ENCODE measurements at places on chromosomes 12 and 14. TPM values are rescaled to one million over a fixed set of nuclear protein-coding genes. Genes with fewer than 3 reads are reported as not detected.
A peak's percentile ranks its signal among the peaks of the same experiment; 100 is the strongest.

DNA sequence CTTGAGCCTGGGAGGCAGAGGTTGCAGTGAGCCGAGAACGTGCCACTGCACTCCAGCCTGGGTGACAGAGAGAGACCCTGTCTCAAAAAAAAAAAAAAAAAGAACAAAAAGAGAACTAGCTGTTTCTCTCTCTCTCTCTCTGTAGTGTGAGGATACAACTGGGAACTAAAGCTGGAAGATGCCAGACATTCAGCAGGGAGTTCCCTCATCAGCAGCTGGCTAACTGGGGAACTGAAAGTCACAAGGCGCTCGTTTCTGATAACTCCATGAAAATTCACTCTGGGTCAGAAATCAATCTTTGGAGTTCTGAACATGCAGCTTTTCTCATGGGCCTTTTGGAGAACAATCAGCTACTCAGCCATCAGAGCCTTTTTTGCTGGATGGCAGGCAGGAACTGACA lies 43.5 kb upstream of the MAP1LC3B2 start:
- no peak for DNase-seq
- H3K4me3 ChIP-seq, result no peak overlapping the region

The SPATA7 gene
- 1.5 TPM for polyA plus RNA-seq

GRCh38 chr12:44428825-44429224 lies 447.3 kb downstream of the NELL2 start:
- no peaks in the 10 kb centered on the region for H3K36me3 ChIP-seq
- no peak overlapping the region for H3K4me3 ChIP-seq
- no peak overlapping the region for H3K27ac ChIP-seq
- H3K4me1 ChIP-seq, result no peaks in the 10 kb centered on the region
- no peaks in the 10 kb centered on the region for H3K27me3 ChIP-seq

- no peaks in the 10 kb centered on the region for H3K27me3 ChIP-seq
- no peak overlapping the region for H3K4me3 ChIP-seq
- H3K4me1 ChIP-seq, result no peaks in the 10 kb centered on the region
- H3K36me3 ChIP-seq, result peaks cover 16% of the 10 kb centered on the region
- no peak for DNase-seq
Measured at GRCh38 chr12:106342397-106343213, 14.9 kb upstream of the POLR3B start.

DNA sequence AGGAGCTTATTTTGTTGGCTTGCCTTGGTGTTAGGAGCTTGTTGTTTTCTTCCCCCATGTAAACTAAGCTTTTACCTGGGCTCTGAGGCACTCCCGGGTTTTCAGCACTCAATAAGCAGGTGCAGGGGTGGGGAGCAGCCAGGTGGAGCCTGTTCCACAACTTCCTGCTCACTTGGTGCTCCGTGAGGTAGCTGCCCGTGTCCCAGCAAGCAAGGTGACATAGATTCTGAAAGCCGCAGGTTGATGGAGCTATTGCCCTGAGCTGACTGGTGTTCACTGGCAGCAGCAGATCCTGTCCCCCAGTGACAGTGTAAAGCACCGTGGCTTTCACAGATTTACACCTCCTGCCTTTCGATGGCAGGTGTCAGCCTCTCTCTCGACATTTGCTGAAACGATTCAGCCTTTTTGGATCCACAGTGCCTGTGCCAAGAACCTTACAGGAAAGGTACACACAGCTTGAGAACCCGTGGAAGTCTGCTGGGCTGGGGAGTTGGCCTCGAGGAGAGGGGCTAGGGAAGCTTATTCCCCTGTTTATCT lies 295.7 kb upstream of the FKBP4 start:
- H3K36me3 ChIP-seq, result no peaks in the 10 kb centered on the region
- H3K4me1 ChIP-seq, result peaks cover 17% of the 10 kb centered on the region
- peak; percentile 6 for DNase-seq
- H3K4me3 ChIP-seq, result no peak overlapping the region
- H3K27ac ChIP-seq, result no peak overlapping the region

DNA sequence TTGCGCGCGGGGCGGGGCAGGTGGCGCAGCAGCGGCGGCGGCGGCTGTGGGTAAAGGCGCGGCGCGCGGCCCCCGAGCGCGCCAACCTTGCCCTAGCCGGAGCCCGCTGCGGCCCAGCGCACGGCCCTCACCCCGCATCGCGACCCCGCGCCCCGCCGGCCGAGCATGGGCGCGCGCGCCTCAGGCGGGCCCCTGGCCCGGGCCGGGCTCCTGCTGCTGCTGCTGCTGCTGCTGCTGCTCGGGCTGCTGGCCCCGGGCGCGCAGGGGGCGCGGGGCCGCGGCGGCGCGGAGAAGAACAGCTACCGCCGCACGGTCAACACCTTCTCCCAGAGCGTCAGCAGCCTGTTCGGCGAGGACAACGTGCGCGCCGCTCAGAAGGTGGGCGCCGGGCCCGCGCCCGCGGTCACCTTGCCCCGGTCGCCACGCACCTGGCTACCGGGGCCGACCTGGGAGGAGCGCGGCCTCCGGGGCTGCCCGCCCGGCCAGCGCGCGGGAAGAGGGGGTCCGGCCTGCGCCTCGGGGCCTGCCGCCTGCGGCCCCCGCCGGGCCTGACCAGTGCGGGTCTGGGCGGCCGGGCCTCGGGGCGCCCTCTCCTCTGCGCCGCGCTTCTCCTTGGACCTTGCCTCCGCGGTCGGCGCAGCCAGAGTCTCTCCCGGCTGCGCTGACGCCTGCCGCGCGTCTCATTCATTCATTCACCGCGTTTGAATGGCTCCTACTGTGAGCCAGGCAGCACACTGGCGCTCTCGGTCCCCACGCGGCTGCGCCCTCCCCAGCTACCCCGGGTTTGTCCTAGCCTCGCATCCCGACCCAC lies at the start of gene BRI3BP:
BRI3BP (plus strand) TSS at position 20 of the 811 bp plus-strand sequence; CDS start at position 166, 146 bp downstream.
- no peaks in the 10 kb centered on the region for H3K36me3 ChIP-seq
- H3K27me3 ChIP-seq, result peaks cover 4% of the 10 kb centered on the region
- H3K27ac ChIP-seq, result peak within 1 kb of the TSS; percentile 79
- no peak for DNase-seq
- peaks cover 31% of the 10 kb centered on the region for H3K4me1 ChIP-seq

GRCh38 chr12:20588042-20588441 lies 107.1 kb upstream of the SLCO1C1 start:
- DNase-seq, result no peak
- H3K4me1 ChIP-seq, result no peaks in the 10 kb centered on the region
- H3K27ac ChIP-seq, result no peak overlapping the region
- no peaks in the 10 kb centered on the region for H3K36me3 ChIP-seq
- no peak overlapping the region for H3K4me3 ChIP-seq
- H3K27me3 ChIP-seq, result no peaks in the 10 kb centered on the region

DNA sequence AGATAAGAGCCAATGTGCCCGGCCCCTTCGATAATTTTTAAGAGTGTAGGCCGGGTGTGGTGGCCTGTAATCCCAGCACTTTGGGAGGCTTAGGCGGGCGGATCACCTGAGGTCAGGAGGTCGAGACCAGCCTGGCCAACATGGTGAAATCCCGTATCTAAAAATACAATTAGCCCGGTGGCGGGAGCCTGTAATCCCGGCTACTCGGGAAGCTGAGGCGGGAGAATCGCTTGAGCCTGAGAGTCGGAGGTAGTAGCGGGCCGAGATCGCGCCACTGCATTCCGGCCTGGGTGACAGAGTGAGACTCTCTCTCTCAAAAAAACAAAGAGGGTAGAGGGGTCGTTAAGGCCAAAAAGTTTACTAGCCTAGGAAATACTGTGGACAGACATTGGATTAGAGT lies 2.6 kb downstream of the KRAS start:
- no peak overlapping the region for H3K4me3 ChIP-seq
- no peak overlapping the region for H3K27ac ChIP-seq
- H3K27me3 ChIP-seq, result peaks cover 9% of the 10 kb centered on the region
- peaks cover 7% of the 10 kb centered on the region for H3K36me3 ChIP-seq

- no peaks in the 10 kb centered on the region for H3K36me3 ChIP-seq
- H3K4me1 ChIP-seq, result no peaks in the 10 kb centered on the region
- peaks cover 7% of the 10 kb centered on the region for H3K27me3 ChIP-seq
- DNase-seq, result no peak
- H3K27ac ChIP-seq, result no peak overlapping the region
- H3K4me3 ChIP-seq, result no peak overlapping the region
Measured at GRCh38 chr12:31215518-31216232, 110.3 kb downstream of the SINHCAF start.

- no peaks in the 10 kb centered on the region for H3K27me3 ChIP-seq
- H3K4me3 ChIP-seq, result no peak overlapping the region
- H3K36me3 ChIP-seq, result no peaks in the 10 kb centered on the region
- no peak for DNase-seq
Measured at GRCh38 chr12:131555197-131555846, 155.6 kb upstream of the SFSWAP start.

DNA sequence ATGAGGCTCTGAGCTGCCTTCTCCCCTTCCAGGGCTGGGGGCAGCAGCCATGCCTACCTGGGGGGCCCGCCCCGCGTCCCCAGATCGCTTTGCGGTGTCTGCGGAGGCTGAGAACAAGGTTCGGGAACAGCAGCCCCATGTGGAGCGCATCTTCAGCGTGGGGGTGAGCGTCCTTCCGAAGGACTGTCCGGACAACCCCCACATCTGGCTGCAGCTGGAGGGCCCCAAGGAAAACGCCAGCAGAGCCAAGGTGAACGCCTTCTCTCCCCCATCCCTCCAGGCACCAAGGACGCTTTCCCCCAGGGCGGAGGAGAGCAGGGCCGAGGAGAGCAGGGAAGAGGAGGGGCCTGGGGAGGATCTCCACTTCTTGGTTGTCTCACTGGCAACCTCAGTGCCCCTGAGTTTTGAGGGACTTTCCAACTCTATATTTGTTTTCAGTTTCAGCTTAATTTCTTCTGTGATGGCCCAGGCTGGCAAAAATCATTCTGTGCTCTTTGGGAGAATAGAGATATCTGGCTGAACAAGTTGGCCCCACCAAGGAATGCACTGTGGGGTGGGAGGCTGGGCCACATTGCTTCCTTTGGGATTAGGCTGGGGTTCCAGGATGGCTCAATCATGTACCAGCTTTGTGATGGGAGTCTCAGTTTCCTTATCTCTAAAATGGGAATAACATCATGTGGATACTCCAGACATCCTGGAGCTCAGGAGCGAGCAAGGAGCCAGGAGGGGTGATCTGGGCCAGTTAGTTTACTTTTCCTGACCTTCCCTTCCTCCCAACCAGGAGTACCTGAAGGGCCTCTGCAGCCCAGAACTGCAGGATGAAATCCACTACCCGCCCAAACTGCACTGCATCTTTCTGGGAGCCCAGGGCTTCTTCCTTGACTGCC lies 1.2 kb downstream of the KHNYN start:
- peak overlapping the region; percentile 88 for H3K4me3 ChIP-seq
- peaks cover 22% of the 10 kb centered on the region for H3K36me3 ChIP-seq
- peak overlapping the region; percentile 87 for H3K27ac ChIP-seq
- DNase-seq, result peak; percentile 58

- no peaks in the 10 kb centered on the region for H3K36me3 ChIP-seq
- H3K4me3 ChIP-seq, result no peak overlapping the region
- H3K27me3 ChIP-seq, result peaks cover 2% of the 10 kb centered on the region
- H3K4me1 ChIP-seq, result peaks cover 30% of the 10 kb centered on the region
- H3K27ac ChIP-seq, result no peak overlapping the region
Measured at GRCh38 chr14:81172353-81172752, 48.4 kb downstream of the GTF2A1 start.

The SPIC gene
- not detected for polyA plus RNA-seq

The STXBP6 gene
- polyA plus RNA-seq, result not detected

The CNTN1 gene
- not detected for polyA plus RNA-seq

- H3K27me3 ChIP-seq, result no peaks in the 10 kb centered on the region
- DNase-seq, result no peak
- H3K4me1 ChIP-seq, result no peaks in the 10 kb centered on the region
- peaks cover 23% of the 10 kb centered on the region for H3K36me3 ChIP-seq
Measured at GRCh38 chr14:75806352-75806832, 145.3 kb downstream of the TTLL5 start.

DNA sequence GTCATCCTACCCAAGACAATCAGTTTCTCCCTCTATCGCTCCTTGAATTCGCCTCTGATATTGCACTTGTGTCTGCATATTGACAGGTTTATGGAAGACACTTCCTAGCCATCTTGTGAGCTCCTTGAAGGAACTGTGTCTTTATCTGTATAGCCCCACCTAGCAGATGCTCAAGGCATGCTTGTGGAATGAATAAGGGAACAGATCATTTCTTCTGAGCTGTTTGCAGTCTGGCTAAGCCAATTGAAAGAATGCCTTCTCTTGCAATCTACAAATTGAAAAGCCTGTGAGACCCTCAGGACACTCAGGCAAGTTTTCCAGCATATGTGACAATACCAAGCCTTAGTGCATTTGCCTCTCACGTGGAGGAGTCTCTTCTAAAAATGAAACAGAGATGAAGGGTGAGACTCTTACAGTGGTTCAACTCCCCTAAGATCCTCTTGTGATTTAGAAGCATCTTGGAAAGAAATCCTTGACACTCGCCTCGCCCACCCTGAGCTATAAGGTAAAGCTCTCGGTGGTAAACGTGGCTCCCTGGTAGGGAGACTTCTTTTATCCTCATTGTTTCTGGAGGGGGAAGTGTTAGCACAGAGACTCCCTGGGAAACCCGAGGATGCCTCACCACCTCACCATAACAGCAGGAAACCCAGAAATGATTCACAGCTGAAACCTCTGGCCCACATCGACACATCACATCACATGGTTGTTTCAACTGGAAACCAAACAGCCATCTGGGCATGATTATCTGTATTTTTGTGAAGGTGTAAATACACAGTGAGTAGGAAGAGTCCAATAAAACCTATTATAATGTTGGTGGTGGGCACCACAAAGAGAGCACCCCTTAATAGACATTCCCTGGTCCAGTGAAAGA lies 112.3 kb upstream of the BCL2L14 start:
- H3K4me3 ChIP-seq, result peak overlapping the region; percentile 12
- peaks cover 11% of the 10 kb centered on the region for H3K27me3 ChIP-seq
- peaks cover 25% of the 10 kb centered on the region for H3K4me1 ChIP-seq
- H3K36me3 ChIP-seq, result no peaks in the 10 kb centered on the region
- DNase-seq, result peak; percentile 20

The COQ6 gene
- 16.1 TPM for polyA plus RNA-seq

The USP5 gene
- 41.3 TPM for polyA plus RNA-seq

The MMP17 gene
- polyA plus RNA-seq, result not detected

GRCh38 chr14:23326491-23327332 lies 5.5 kb downstream of the PABPN1 start:
- peaks cover 5% of the 10 kb centered on the region for H3K27me3 ChIP-seq
- H3K4me1 ChIP-seq, result peaks cover 20% of the 10 kb centered on the region
- H3K27ac ChIP-seq, result no peak overlapping the region
- peaks cover 11% of the 10 kb centered on the region for H3K36me3 ChIP-seq
- H3K4me3 ChIP-seq, result no peak overlapping the region

The RPGRIP1 gene
- polyA plus RNA-seq, result 1.9 TPM

The FAR2 gene
- not detected for polyA plus RNA-seq

DNA sequence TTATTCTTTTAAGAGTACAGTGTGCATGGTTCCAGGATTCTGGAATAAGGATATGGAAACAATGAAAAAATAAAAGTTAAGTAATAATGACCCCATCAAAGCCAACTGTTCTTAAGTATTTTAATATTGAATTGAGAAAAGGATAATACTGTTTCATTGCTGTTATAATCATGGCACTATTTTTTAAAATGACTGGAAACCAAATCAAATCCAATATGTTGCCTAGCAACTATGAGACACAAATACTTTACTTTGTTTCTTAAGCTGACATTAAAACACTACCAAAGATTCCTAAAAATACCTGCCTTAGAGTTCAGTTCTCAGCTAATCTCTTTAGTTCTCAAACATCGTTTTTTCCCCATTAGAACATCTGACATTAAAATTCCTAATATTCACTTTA lies 66.4 kb upstream of the OTOGL start:
- no peak overlapping the region for H3K27ac ChIP-seq
- no peaks in the 10 kb centered on the region for H3K4me1 ChIP-seq
- H3K36me3 ChIP-seq, result peaks cover under 1% of the 10 kb centered on the region
- H3K27me3 ChIP-seq, result peaks cover 1% of the 10 kb centered on the region
- DNase-seq, result no peak
